ENCODE measurements at places on chromosomes 11 and 22. TPM values are rescaled to one million over a fixed set of nuclear protein-coding genes. Genes with fewer than 3 reads are reported as not detected.

Gene TREH
- total RNA-seq, result not detected

Gene CCDC81
- total RNA-seq, result 0.53 TPM

Gene C11orf24
- 24.0 TPM for total RNA-seq

Gene ROBO3
- 8.5 TPM for total RNA-seq

GRCh38 chr11:105164208-105164607, 24.6 kb upstream of the CARD18 start:
- H3K27me3 ChIP-seq, result no peaks in the 10 kb centered on the region
- no peaks in the 10 kb centered on the region for H3K36me3 ChIP-seq
- DNase-seq, result no peak

DNA sequence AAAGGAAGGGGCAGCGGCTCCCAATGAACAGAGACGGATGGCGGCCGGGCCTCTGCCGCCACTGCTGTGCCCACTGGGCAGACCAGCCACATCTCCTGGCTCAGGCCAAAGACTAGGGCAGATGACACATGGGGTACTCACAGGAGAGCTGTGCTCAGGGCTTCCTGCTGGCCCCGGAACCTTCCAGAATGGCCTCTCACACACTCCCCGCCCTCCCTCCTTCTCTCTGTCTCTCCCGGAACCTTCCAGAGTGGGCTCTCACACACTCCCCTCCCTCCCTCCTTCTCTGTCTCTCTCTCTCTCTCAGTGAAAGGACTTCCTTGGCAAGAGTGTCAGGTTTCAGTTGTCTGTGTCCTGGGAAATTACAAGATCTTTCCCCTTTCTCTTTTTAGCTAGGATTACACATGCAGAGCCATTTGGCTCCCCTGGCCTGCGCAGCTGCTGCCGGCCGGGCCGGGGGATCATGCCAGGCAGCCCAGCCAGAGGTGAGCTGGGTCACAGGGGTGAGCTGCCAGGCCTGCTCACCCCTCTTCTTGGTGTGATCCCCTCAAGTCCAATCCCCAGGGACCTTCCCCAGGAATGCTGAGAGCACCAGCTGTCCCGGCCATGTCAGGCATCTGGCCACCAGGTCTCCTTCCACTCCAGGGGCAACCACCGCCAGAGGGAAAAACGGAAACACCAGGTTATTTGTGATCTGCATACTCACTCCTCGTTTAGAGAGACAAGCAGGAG, 45.3 kb upstream of the ADA2 start:
- H3K27ac ChIP-seq, result no peak overlapping the region
- peaks cover 24% of the 10 kb centered on the region for H3K4me1 ChIP-seq
- no peaks in the 10 kb centered on the region for H3K27me3 ChIP-seq
- no peak overlapping the region for H3K4me3 ChIP-seq
- H3K36me3 ChIP-seq, result no peaks in the 10 kb centered on the region
- no peak for DNase-seq

DNA sequence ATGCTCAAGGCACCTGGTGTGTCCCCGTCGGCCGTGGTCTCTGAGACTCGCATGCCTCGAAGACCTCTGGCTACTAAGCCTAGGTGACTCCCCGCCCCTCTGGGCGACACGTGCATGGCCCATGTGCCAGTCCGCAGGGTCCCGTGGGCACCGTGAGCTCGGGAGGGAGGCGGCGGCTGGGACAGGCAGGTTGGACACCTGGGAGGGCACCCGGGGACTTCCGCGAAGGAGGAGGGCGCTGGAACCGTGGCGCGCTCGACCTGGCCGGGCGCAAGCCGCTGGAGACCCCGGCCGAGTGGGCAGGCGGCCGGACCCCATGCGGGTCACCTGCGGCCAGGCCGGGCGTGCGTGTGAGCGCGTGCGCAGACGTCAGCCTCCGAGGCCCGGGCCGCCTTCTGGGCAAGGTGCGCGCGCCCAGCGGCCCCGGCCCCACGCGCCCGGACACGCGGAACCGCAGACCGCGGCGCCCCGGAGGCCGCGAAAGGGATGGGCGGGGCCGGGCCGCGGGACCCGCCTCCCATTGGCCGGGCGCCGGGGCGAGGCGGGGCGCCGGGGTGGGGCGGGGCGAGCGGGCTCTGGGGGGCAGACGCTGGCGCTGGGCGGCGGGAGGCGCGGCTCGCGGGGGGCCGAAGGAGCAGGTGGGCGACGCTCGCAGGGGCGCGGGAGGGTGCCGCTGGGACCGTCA, 579 bp upstream of the RASD2 start:
- H3K27me3 ChIP-seq, result peaks cover 46% of the 10 kb centered on the region
- peak overlapping the region; percentile 52 for H3K4me3 ChIP-seq
- no peaks in the 10 kb centered on the region for H3K36me3 ChIP-seq
- H3K4me1 ChIP-seq, result peaks cover 5% of the 10 kb centered on the region
- DNase-seq, result peak; percentile 62
- no peak overlapping the region for H3K27ac ChIP-seq

DNA sequence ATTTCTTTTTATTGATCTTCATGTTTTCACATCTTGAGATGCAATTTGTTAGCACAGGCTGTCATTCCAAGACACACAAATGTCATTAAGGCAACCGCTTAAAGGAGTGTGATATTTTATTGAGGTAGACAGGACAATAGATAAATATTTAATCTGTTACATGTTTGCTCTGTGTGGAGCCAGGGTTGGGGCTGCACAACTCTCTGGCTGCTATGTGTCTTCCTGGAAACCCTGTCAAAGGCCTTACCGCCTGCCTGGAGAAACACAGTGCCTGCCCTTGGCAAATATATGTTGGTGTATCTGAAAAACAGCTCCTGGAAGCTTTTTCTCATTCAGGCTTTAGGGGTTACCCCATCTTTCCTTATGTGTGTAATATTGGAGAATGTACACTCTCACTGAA, 139.7 kb upstream of the TEAD1 start:
- DNase-seq, result no peak
- peaks cover 13% of the 10 kb centered on the region for H3K27me3 ChIP-seq
- H3K4me1 ChIP-seq, result no peaks in the 10 kb centered on the region
- H3K4me3 ChIP-seq, result no peak overlapping the region

DNA sequence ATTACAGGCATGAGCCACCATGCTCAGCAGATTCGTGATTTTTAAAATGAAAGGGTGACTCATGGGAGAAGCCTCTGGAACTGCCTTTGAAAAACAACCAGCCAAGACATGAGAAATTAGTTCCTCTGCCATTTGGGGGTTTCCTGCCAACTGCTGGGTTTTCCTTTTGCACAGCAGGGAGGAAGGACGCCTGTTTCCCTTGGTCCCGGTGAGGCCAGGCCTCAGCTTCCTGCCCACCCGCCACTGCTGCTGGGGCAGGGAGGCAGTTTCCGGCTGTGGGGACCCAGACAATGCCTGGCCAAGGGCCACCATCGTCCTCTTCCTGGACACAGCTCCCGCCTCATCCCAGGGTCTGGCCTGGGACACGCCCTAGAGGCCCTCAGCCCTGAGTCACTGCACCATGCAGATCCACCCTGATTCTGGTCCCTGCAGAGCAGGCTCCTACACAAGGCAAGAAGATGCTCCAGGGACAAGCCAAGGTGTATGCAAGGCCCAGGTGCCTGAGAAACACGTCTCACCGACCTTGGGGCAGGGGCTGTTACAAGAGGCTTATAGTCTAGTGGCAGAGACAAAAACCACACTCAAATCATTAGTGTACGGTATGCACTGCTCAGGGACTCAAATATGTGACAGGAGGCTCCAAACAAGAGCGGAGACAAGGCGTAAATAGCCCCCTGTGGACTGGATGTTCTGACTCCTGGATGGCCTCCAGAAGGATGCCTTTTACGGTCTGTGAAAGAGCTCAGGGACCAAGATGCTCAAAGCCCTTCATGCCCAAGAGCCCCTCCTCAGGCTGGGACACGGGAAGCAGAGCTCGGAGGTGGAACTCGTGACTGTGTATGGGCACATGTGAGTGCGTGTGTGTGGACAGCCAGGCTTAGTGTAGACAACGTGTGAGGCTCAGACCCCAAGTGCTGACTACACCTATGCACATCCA, 10.0 kb downstream of the PPM1F start:
- H3K27me3 ChIP-seq, result no peaks in the 10 kb centered on the region
- H3K4me1 ChIP-seq, result peaks cover 49% of the 10 kb centered on the region
- H3K36me3 ChIP-seq, result no peaks in the 10 kb centered on the region
- no peak for DNase-seq

- H3K27ac ChIP-seq, result no peak overlapping the region
- H3K4me3 ChIP-seq, result no peak overlapping the region
- no peak for DNase-seq
- no peaks in the 10 kb centered on the region for H3K4me1 ChIP-seq
- H3K27me3 ChIP-seq, result no peaks in the 10 kb centered on the region
- H3K36me3 ChIP-seq, result no peaks in the 10 kb centered on the region
Measured at GRCh38 chr11:40328890-40329614, 1130.4 kb downstream of the LRRC4C start.

- H3K27ac ChIP-seq, result no peak overlapping the region
- peaks cover 46% of the 10 kb centered on the region for H3K4me1 ChIP-seq
- no peak for DNase-seq
- H3K27me3 ChIP-seq, result peaks cover 25% of the 10 kb centered on the region
- H3K36me3 ChIP-seq, result no peaks in the 10 kb centered on the region
Measured at GRCh38 chr22:24809331-24809730, 3.3 kb downstream of the SGSM1 start.

DNA sequence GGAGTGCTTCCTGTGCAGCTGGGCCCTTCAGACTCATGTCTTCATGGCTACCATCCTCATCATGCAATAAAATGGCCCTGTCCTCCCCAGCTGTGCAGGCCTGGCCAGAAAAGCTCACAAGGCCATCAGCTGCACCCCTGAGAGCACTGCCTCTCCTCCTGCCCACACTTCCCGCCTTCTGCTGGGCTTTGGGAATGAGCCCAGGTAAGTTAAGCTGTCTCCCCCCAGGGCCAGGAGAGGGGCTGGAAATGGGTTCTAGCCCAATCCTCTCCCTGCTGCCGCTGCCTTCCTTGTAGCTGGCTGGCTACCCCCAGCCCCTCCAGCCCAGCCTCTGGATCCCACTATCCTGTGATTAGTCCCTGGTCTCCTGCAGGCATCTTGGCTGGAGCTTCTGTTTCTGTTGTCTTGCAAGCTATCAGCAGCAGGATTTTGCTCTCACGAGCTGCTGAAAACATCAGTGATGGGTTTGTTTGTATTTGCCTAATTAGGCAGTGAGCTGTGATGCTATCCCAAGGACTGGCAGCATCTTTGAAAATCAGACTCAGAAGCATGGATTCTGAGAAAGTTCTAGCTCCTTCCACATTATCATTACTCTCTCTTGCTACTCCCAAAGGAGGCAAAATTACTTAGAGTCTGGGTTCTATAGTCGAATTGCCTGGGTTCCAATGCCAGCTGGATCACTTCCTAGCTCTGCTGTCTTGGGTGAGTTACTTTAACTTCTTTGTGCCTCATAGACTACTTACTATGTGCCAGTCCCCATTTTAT, 168.1 kb downstream of the ST3GAL4 start:
- no peak overlapping the region for H3K4me3 ChIP-seq
- DNase-seq, result no peak
- H3K27ac ChIP-seq, result no peak overlapping the region
- H3K4me1 ChIP-seq, result no peaks in the 10 kb centered on the region
- H3K27me3 ChIP-seq, result no peaks in the 10 kb centered on the region

Data from activated CD4-positive, alpha-beta memory T cell treated with anti-CD3 and anti-CD28 coated beads, Interleukin-2, amount 10 ng/mL, durations not matched to agents 7 days and 5 days (primary cell).